ENCODE measurements at places on chromosomes 4 and X. TPM values are rescaled to one million over a fixed set of nuclear protein-coding genes. Genes with fewer than 3 reads are reported as not detected.

Gene BANK1
- total RNA-seq = 12.4 TPM

Gene SEC24B
- 29.6 TPM for total RNA-seq

DNA sequence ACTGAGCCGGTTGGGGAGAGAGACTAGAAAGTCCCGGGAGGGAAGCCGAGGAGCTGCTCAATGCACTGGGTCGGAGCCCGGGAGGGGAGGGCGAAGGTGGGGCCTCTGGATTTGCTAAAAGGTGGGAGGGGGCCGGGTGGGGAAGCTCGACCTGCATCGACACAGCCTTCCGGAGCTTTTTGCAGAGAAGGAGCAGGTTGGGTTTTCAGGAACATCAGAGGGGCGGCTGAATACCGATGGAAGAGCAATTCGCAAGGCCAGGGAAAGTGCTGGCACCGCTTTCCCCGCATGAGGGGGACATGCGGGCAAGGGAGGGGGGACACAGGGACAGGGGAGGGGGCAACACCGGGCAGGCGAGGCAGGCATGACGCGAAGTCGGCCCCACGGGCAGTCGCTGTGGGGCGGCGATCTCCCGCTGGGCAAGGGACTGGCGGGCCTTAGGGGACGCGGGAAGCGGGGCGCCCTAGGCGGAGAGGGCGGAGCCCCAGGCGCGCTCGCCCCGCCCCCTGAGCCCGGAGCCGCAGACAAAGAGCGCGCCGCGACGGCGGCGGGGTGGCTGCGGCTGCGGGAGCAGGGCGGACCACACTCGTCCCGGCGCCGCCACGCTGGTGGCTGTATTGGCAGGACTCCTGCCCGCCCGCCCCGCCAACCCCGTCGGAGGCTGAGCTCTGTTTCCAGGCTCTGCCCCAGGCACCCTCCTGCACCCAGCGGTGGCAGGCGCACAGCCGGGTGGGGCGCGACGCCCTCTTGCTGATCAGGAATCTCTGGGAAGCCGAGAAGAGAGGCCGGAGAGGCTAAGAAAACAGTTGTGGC, 11.6 kb downstream of the PDZD4 start:
- no peak for DNase-seq

Gene TMLHE
- total RNA-seq = 15.8 TPM

DNA sequence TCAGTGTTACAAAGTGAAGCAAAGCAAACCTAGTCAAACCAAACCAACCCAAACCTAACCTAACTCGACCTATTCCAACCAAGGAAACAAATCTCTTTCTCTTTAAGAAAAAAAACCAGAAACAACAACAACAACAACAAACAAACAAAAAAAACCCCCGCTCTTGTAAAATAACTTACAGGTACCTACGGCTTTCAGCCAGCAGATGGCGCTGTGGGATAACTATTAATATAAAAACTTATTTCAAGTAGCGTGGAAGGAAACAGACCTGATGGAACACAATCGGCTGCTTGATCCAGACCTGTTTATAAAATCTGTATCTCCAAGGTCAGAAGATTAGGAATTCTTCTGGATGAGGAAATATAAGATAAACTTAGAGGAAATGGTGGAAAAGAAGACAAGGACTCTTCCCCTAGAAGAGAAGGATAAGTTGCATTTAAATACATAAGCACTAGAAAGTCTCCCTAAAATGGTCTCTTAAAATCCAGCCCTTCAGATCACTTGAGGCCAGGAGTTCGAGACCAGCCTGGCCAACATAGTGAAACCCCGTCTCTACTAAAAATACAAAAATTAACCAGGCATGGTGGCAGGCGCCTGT, 34.4 kb upstream of the CDKL5 start:
- peak; percentile 86 for DNase-seq

GRCh38 chr4:171157462-171158082, 655.6 kb upstream of the GALNTL6 start:
- no peak for DNase-seq

Gene FAM241A
- 4.6 TPM for total RNA-seq

- DNase-seq = peak; percentile 90
Measured at GRCh38 chr4:57109847-57110639, at the start of gene IGFBP7. Gene IGFBP7, minus strand, starts transcription at chr4:57110385. Its CDS starts 34 bp downstream, at chr4:57110351.

DNA sequence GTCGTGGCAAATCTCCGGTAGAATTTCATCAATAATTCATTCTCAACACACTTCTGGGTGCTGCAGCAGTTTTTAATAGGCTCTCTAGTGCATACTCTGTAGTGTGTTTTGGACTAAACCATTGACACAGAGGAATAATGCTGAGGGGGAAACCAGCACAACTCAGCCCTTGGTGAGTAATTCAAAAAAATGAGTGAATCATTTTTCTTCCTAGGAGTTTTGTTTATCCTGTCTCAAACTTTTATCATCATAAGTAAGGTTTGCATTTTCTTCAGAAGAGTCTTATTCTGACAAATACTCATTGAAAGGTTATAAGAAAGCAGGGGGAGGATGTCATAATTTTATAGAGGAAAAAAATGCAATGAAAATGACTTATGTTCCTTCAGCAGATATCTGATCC, 2542.7 kb downstream of the PCDH7 start:
- no peak for DNase-seq

DNA sequence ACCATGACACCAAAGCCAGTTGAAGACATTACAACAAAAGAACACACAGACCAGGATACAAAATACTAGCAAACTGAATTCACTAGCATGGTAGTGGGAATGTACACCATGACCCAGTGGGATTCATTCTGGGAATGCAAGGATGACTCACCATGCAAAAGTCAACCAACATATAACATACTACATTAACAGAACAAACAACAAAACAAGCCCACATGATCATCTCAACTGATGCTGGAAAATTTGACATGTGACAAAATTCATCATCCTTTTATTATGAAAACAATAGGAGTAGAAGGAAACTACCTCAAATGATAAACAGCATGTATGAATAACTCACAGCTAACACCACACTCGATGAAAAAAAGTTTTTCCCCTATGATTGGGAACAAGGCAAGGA, 190.2 kb downstream of the DCLK2 start:
- DNase-seq = no peak

- no peak for DNase-seq
Measured at GRCh38 chr4:182063651-182064050, 179.6 kb upstream of the TENM3 start.

DNA sequence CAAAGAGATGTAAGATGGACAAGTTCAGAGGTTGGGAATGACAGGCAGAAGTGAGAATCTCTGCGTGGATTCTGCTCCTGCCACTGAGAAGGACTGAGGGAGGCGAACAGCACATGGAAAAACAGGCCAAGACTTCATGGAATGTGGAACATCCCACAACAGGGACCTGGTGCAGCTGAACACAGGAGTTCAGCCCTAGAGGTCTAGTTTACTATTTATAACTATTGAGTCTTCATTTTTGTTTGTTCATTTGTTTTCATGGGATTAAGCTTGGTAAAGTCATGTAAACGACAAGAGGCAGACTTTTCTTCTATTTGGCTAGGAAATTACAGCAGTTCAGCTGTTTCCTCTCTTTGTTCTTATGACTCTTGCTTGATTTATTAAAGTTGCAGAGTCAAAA, 234.5 kb downstream of the MAML3 start:
- no peak for DNase-seq

- DNase-seq = no peak
Measured at GRCh38 chr4:174537634-174538033, 15.3 kb upstream of the HPGD start.

- no peak for DNase-seq
Measured at GRCh38 chrX:65697211-65697641, 29.8 kb downstream of the MSN start.

DNA sequence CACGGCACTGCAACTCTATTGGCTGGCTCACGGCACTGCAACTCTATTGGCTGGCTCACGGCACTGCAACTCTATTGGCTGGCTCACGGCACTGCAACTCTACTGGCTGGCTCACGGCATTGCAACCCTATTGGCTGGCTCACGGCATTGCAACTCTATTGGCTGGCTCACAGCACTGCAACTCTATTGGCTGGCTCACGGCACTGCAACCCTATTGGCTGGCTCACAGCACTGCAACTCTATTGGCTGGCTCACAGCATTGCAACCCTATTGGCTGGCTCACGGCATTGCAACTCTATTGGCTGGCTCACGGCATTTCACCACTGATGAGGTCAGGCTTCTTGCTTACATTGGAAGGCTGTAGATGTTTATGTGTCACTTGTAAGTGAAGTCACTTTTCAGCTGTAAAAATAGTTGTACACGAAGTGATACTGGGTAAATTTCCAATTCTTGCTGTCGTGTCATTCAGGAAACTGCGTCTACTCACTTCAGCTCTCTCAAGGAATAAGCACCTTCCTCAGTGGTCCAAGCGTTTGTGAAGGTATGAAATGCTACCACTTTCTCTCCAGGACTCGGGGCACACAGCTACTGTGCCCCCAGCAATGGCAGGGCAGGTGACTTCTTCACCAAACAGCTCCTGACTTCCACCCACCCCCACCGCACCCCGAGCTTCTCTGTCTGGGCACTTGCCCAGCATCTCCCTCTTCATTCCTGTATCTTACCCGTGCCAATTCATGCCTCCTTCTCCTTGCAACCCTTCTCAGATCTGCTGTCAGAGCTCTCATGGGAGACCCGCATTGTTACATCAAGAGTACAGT, 141.3 kb downstream of the AFAP1 start:
- peak; percentile 75 for DNase-seq

DNA sequence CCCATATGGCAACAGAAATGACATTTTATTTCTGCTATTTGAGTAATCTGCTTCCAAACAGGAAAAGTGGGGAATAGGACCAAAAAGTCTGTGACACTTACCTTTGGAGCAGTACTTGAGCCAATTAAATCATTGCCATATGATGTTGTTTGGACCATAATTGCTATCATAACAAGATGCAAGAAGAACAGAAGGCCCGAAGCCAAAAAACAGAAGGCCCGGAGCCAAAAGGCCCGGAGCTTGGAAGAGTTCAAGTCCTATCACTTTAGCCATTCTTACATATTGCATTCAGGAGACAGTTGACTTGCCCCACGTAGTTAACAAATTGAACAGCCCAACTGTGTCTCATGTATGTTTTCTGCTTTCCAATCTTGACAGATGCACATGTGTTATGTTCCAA, 285.6 kb downstream of the ARHGAP24 start:
- DNase-seq = no peak
